ENCODE measurements at places on chromosomes 1 and 21.

DNA sequence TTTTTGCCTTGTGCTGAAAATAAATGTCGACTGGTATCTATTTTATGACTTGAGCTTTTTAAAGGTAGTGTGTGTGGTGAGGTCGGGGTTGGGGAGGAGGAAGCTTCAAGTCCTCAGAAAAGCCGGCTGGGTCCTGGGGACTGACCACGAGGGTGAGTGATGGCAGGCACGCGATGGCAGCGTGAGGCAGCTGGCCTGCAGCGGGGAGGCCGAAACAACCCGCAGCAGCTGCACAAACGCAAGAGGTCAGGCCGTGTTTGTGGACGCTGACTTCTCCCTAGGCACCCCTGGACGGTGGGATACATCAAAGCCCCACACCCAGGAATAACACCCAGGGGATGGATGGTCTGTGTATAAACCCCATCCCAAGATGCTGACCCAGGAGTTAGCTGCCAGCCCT is 51.4 kb downstream of the ZBTB18 start:
- no peak for DNase-seq

DNA sequence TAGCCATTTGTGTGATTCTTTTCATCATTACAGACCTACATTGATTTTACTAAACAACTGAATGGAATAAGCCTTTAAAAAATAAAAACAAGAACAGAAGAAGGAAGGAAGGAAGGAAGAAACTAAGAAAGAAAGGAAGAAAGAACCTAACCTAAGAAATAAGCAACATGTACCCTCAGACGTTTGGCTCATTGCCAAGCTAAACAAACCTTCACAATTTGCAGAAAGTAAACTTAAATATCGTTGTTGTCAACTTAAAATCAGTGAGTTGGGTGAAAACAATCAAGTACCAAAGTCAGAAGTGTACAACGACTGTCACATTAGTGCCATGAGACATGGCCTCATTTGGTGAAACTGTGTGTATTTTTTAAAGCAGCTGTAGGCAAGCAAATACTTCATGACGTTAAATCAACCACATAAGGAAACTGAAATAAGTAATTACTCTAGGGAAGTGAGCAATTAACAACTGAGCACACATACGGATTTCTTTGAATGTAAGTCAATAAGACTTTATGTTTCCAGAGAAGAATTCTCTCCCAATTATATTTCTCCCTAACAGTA is 313.1 kb upstream of the TMPRSS15 start:
- no peak for DNase-seq

- DNase-seq, result no peak
Measured at GRCh38 chr1:194833111-194833510, 1646.7 kb upstream of the B3GALT2 start.

DNA sequence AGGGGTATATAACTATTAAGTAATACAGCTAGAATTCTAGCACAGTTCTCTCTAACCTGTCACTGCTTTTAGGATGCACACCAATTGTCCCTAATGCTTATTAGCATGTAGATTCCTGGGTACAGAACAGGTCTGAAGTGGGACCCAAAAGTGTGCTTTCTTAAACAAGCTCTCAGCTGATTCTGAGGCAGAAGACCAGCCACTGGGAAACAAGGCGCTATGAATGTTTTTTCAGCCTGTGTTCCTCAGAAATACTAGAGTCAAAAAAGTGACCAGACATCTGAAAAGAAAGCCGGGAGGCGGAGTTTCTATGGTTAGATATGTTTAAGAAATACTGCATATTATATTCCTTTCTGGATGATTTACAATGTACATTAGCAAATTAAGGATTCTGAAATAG is 1.8 kb downstream of the PEF1 start:
- no peak for DNase-seq

- DNase-seq, result no peak
Measured at GRCh38 chr1:13816016-13816760, 116.2 kb downstream of the PRDM2 start.

DNA sequence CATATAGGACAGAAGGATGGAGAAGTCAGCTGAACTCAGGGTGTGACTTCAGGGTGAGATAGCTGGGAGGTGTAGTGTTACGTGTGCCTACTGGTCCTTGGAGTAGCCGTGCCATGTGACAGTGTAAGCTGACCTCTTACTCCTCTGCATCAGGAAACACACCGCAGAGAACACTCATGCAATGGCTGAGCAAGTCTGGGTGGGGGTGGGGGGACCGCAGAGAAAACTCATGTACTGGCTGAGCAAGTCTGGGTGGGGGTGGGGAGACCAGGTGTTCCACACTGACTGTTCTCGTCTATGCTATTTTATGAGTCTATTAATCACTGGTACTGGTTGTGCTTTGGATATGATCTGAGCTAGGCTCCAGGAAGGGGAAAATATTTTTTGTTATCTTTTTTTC is 233.1 kb downstream of the PAPPA2 start:
- no peak for DNase-seq

- no peak for DNase-seq
Measured at GRCh38 chr1:80657044-80657643, 1143.6 kb upstream of the ADGRL2 start.

GRCh38 chr1:228060458-228061190 is 21.9 kb upstream of the ARF1 start:
- no peak for DNase-seq

DNA sequence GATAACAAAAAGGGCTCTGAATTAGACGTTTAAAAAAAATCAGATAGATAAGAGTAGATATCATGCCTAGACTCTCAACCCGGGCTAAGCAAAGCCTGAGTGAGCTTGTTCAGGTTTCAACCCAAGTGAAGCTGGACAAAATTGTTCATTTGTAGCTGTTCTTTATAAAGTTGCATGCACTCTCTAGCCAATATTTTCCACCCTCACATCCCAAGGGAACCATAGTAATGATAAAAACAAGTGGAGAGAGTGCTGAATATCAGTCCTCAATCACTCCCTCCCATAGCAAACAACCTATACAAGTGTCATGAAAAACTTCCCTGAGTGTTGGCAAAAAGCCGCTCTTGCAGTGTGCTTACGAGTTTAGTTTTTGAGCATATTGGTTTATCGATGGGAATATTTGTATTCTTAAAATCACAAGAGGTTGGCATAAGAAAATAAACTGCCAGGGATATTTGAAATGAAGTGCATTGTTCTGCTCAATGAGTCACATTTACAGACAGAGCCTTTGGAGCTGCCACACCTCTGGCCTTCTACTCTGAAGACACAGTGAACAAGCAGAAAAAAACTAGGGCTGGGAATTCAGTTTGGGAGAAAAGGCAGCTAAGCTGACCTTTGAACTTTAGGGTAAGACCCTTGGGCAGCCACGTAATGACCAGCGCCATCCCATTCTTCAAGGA is 2.2 kb upstream of the CLCA2 start:
- no peak for DNase-seq

DNA sequence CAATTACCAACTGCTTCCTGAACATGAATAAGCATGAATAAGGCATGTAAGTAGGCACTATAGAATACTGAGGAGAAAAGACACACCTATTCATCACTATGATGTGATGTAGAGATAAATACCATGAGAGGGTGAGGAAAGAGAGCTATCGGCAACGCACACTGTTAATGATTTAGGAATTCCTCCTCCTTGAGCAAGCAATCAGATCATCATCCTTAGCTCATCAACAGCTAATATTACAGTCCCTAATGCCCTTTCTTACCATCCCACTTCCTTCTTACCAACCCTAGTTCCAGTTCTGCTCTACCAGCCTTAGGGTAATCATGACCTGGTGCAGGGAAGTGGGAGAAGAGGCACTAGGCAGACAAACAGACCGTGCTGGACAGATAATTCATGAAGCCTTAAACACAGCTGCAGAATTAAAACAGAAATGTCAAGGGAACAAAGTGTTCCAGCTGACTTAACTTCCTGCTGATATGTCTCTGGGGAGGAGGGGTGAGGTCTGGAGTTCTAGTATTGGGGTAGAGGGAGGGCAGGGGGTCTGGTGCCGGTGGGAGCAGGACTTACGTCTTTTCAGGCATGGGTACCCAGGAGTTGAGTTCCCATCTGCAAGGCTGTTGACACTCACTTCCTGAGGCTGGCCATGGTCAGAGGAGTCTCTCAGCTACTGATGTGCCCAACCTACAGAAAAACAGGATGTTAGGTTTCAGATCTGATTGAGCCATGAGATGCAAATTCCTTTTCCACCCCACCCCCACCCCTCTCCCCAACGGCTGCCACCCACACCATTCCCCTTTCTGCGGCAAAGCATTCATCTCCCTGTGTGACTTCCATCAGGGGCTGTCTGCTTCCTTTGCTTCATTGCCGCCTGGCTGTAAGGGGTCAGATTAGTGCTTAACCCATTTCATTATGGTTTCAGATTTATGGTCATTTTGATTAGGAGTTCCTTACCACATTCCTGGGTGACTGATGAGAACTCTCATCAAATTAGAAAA is 12.6 kb upstream of the RCSD1 start:
- DNase-seq, result peak; percentile 37

DNA sequence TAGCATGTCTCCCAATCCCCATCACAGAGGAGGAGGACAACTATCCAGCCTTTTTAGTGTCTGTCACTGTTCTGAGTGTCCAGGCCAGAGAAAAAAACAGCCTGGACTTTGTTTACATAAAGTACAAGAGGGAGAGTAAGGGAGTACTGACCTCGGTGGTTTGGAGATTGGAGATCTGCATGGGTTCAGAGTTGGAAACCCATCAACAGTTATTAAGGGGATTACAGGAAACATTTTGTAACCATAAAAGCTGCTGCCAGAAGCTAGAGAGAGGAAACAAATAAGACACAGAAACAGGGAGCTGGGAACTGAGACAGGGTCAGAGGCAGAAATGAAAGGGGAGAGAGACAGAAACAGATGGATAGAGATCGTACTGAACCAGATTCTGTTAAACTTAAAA is 131.5 kb upstream of the CTTNBP2NL start:
- DNase-seq, result no peak

DNA sequence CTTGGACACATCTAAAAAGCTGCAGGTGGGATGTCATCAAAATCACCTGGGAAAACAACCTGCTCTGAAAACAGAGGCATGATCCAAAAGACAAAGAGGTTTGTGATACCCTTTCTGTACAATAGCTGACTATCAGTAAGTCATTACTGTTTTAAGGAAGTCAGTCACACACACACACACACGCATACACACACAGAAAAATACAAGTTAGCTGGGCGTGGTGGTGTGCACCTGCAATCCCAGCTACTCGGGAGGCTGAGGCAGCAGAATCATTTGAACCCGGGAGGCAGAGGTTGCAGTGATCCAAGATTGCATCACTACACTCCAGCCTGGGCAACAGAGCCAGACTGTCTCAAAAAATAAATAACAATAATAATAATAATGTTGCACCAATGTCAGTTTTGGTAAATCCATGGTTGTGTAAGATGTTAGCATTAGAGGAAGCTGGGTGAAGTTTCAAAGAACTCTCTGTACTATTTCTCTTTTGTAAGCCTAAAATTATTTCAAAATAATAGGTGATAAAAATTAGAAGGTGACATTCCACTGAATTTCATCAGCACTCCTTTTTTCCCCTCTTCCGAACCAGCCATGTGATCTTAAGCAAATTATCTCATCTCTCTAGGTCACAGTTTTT is 9.9 kb upstream of the HLCS start:
- DNase-seq, result no peak

Measured in CD4-positive, alpha-beta T cell treated with Interleukin-12 subunit alpha and Interleukin-12 subunit beta, for 1 hour (primary cell).